ENCODE measurements at places on chromosomes 3 and 15.

GRCh38 chr3:83002869-83003445, 1241.5 kb upstream of the GBE1 start:
- no peak for DNase-seq

DNA sequence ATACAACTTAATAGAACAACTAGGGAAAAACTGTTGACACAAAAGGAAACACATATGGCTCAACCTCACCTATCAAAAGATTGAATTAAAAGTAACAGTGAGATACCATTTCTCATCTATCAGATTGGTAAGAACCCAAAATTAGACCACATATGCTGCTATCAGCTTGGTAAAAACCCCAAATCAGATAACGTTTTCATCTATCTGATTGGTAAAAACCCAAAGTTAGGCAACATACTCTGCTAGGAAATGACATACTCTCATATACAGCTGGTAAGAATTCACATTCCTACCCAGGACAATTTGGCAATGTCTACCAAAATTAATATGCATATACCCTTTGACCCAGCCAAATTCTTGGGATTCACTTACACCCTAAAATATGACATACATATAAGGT, 26.3 kb downstream of the NRG4 start:
- DNase-seq, result no peak

- no peak for DNase-seq
Measured at GRCh38 chr3:134838599-134838998, 43.5 kb downstream of the EPHB1 start.

DNA sequence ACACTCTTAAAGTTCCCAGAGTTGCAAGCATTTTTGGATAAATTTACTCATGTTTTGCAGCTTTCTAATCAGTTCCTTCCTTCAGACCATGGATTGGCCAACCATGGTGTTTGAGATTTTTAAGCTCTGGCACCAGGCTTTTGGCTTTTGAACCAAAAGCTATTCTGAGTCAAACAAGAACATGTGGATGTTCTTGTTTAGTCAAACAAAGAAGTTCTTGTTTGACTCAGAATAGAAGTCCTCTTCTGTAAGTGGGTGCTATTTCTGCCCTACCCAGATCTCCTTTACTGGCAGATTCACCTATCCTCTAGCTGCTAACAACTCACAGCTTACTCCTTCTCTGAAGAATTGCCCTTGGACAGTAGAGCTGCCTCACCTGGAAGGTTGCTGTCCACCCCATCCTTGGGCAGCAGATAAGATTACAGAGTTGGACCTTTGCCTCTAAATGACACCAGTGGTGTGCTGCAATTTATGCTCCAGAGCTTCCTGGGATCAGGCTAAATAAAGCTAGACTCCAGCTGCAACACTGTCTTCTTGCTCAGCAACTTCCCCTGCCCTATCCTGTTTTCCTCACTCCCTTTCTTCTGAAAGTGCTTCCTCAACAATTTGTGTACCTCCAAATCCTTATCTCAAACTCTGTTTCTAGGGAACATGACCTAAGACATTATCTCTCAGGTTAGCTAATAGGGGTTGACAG, 65.6 kb downstream of the COL6A6 start:
- DNase-seq, result no peak

GRCh38 chr15:69636169-69636915, 183.7 kb downstream of the RPLP1 start:
- no peak for DNase-seq

DNA sequence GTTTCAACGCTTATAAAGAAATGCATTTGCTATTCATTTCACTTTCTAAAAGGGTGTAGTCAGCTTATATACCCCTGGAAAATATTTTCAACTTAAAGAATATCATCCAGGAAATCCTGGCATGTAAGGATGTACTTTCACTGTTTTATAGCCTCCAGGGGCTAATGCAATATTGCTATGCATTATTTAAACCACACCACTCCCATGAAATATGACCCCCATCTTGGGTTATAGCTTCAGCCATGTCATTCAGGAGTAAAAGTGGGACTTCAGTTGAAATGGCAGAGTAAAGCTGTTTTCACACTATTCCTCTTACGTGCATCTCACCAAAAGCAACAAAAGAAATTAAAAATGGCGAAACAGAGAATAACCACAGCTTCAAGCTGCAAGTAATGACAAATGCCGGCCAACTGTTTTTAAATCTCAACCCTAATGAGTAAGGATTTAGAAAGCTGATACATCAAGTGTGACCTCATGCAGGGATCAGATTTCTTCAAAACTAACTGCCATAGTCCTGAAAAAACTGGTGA, 84.5 kb downstream of the COL6A6 start:
- DNase-seq, result peak; percentile 21

GRCh38 chr3:101379658-101380376, 59.4 kb upstream of the IMPG2 start:
- no peak for DNase-seq

- no peak for DNase-seq
Measured at GRCh38 chr3:42894698-42895579, 11.0 kb upstream of the ZNF662 start.

- no peak for DNase-seq
Measured at GRCh38 chr3:116155841-116156240, 289.4 kb downstream of the LSAMP start.

GRCh38 chr3:123158330-123158729, 43.4 kb upstream of the SEC22A start:
- DNase-seq, result no peak

DNA sequence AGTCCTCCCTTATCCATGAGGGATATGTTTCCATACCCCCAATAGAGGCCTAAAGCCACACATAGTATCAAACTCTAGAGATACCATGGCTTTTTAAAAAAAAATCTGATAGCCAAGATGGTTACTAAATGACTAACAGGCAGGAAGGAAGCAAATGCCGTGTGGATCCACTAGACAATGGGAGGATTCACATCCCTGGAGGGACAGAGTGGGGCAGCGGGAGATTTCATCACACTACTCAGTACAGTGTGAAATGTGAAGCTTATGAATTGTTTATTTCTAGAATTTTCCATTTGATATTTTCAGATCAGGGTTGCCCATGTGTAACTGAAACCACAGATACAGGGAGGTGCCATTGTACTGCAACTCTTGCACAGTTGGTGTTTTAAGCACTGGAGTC, 826.6 kb downstream of the SQOR start:
- DNase-seq, result no peak

DNA sequence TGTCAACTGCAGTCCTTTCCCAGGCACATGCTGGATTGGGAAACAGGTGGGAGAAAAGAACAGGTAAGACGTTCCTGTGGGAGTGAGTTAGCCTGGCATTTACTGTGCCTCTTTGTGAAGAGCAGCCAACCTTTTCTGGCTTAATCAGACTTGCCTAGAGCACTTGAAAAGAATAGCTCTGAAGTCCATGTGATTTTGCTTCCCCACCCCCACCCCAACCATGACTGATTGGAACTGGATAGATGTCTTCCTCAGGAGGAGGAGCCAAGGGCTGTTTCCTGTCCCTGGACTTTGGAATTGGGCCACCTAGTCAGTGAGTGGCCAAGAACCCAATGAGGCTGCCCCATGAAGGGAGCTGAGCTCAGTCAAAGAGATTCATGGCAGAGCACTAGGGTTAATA, 4.7 kb upstream of the TMEM41A start:
- DNase-seq, result no peak

- DNase-seq, result no peak
Measured at GRCh38 chr3:184577546-184577945, 16.0 kb downstream of the EPHB3 start.

DNA sequence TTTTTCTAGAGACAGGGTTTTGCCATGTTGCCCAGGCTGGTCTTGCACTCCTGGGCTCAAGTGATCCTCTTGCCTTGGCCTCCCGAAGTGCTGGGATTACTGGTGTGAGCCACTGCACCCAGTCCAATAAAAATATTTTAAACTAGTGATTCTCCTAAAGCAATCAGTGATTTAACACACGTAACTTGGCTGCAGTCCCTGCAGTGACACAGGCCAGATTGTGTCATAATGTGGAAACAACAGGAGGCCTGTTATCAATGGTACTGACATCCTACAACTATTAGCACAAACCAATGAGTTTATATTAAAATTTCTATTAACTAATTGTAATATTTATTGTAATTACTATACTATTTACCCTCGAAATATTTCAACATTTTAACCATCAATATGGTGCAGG, 1.6 kb upstream of the SEC61A1 start:
- no peak for DNase-seq
